ENCODE measurements at places on chromosomes 6 and 20.

- DNase-seq = no peak
Measured at GRCh38 chr6:44309092-44309491, 4.1 kb downstream of the AARS2 start.

DNA sequence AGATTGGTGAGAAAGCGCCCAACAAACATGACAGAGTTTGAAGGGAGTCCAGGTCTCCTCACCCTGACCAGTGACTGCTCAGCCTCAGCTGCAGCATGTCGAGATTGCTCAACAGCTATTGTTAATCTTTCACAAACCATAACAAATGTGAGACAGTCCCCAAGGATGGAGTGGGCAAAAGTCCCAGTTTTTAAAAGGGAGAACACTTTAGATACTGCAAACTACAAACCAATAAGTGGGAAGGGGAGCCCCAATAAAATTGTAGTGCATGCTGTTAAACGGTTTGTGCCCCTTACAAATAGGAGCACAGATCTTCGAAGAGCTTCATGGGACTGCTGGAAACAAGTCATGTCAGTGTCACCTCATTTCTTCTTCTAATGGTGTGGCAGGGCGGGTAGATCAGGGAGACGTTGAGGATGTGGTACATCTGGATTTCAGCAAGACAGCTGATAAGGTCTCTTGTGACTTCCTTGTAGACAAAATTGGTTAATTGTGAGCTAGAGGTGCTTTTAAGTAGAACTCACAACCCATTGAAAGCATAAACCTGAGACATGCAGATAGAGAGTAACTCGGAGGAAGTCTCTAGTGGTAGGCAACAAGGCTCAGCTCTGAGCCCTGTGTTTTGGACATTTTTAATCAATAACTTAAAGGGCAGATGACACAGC, 134.0 kb upstream of the ARMC2 start:
- no peak for DNase-seq

DNA sequence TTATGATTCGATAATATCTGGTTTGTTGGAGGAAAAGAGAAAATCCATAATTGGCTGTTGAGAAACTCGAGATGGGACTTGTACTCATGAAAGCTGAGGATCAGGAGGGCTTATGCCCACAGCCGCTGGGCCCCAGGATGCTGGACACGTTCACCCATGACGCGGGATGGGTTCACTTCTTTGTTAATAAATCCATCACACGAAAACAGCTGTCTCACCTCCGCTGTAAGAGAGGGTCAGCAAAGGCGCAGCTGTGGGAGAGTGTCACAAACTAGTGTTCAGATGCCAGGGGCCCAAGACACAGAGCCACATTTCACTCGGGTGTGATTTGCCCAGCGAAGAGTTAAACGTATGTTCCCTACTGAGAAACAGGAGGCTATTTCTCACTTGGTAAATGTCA, 315.1 kb downstream of the THBS2 start:
- no peak for DNase-seq

DNA sequence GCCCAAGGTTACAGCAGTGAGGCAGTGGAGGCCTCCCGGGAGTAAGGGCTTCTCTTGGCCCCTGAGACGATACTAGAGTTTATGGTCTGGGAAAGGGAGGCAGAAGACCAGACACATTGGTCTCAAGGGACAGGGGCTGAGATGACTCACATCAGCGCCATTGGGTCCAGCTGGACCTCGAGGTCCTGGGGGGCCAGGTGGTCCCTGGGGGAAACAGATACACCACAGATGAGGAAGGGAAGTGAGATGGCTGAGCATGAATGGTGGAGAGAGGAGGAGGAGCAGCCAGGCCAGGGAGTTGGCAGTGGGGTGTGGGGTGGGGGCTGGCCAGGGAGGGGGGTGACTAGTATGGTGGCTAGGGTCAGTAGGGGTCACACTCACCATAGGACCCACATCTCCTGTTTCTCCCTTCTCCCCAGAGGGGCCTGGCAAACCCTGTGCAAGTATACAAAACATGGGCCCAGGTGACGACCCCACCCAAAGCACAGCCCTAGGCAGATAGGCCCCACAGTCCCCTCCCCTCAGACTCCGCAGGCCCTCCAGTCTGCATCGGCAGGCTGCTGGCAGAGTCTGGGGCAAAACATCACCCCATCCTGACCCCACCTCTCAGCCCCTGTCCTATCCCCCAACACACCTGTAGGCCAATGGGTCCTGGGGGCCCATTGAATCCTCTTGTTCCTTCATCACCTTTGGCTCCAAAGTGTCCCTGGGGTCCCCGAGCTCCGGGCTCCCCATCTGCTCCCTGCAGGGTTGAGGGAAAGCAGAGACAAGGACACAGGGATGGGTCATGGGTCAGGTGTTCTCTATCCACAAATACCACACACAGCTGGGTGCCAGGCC, 21.9 kb downstream of the COL11A2 start:
- no peak for DNase-seq

DNA sequence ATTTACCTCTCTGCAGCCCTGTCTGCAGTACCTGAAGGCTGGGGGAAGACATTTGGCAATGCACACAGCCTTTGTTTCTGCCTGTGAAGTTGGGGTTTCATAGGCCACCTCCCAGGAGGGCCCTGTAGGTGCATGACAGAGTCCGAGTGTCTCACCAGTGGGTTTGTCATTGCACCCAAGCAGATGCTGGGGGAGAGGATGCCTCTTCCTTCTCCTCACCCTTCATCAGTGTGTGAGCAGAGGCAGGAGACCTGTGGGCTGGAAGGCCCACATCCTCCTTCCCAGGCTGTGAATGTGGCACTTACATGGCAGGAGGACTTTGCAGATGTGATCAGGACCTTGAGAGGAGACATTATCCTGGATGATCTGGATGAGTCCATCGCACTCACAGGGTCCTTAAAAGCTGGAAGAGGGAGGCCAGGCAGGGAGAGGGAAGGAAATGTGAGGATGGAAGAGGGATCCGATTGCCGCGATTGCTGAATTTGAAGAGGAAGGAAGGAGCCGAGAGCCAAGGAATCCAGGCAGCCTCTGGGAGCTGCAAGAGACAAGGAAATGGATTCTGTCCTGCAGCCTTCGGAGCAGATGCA, 30.4 kb downstream of the SYNJ2 start:
- DNase-seq = no peak

DNA sequence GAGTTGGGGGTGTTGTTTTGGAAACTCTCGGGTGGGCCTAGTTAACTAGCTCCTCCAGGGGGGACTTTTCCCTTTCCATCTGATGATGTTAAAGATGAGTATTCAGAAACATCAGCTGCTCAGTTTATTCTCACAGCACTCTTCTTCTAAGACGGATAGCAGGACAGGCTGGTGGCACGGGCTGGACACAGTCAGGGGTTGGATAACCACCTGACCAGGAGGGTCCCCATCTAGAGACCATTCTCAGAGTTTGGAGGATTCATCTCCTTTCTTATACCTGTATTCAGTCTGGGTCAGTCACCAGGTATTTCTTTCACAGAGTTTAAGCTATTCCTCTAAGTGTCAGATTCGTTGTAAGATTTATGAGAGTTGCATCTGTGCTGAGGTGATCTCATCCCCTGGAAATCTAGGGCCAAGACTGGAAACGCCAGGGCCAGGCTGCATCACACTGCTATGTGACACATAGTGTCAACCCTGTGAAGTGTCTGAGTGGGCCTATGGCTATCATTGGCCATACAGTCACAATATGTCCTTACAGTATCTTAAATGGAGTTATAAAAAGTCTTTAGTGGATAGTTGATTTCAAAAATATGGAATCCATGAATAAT, 111.7 kb downstream of the FAM50B start:
- no peak for DNase-seq

DNA sequence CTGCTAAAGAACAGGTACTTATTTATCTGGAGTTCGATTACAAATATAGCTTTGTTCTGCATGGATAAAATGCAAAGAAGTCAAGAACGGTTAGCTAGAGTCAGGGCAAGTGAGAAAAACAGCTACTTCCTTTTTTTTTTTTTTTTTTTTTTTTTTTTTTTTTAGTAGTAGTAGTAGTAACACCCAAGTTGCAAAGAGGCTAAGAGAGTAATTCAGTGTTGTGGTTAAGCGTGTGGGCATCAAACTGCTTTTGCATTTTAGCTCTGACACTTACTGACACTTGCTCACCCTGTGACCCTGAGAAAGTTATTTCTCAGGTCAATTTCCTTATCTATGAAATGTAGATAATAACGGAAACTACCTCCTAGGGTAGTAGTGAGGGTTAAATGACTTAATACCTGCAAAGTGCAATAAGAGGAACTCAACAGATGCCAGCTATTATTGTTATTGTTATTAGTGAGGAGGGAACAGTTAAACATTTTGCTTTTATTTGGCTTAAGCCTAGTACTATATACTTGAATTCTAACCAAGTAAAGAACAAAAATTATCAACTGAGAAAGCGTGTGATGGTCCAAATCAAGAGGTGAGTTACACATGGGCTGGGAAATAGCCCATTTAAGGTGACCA, 86.7 kb upstream of the BACH2 start:
- no peak for DNase-seq

DNA sequence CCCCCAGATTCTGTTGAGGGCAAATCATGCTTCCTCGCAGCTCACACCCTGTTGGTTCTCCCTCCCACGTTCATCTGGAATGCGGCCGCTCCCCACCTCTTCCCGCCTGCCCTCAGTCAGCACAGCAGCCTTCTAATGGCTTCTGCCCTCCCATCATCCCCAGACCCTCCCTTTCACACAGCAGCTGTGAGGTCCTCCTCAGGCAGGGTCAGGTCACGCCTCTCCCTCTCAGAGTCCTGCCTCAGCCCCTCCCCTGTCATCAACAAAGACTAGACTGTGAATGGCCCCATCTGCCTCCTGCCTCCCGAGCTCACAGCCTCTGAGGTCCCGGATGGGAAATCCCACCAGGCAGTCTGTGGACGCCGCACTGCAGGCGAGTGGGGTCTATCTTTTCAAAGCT, 7.9 kb upstream of the BHLHE23 start:
- no peak for DNase-seq

DNA sequence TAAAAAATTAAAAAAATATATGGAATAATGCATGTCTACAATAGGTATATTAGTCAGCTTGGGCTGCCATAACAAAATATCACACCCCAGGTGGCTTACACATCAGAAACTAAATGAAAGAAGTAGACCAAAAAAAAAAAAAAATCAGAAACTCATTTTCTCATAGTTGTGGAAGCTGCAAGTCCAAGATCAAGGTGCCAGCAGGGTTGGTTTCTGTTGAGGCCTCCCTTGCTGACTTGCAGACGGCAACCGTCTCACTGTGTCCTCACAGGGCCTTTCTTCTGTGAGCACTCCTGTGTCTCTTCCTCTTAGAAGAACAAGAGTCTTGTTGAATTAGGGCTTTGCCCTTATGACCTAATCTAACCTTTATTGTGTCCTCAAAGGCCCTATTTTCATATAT, 11.4 kb upstream of the GDAP1L1 start:
- no peak for DNase-seq

DNA sequence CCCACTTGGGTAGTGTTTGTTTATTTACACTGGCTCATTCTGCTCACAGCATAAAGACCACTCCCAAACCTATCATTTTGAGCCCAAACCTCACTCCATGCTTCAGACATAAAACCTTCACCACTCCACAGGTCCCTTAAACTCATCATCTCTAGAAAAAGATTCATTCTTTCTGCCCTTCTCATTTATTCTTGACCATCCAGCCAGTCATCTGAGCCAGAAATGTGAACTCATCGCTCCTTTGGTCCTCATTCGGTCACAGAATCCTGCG, 12.4 kb downstream of the TPMT start:
- no peak for DNase-seq

GRCh38 chr6:3290149-3290930, 31.6 kb downstream of the PSMG4 start:
- DNase-seq = no peak

GRCh38 chr6:96766769-96767168, 70.5 kb downstream of the GPR63 start:
- DNase-seq = no peak

- no peak for DNase-seq
Measured at GRCh38 chr6:154219250-154219649, 137.4 kb downstream of the IPCEF1 start.

DNA sequence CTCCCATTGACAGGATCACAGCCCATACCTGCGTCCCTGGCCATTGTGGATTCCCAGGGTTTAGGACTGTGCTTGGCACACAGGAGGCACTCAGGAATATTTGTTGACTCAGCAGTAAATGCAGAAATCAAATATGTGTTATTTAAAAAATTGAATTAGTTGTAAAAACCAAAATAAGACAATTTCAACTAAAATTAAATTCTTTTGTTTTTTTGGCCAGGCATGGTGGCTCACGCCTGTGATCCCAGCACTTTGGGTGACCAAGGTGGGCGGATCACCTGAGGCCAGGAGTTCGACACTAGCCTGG, 85.3 kb downstream of the ZDHHC14 start:
- DNase-seq = no peak
